Epithelial cell of proximal tubule (primary cell): ENCODE measurements at places on chromosomes 7 and 10. TPM values are rescaled to one million over a fixed set of nuclear protein-coding genes. Genes with fewer than 3 reads are reported as not detected.

DNA sequence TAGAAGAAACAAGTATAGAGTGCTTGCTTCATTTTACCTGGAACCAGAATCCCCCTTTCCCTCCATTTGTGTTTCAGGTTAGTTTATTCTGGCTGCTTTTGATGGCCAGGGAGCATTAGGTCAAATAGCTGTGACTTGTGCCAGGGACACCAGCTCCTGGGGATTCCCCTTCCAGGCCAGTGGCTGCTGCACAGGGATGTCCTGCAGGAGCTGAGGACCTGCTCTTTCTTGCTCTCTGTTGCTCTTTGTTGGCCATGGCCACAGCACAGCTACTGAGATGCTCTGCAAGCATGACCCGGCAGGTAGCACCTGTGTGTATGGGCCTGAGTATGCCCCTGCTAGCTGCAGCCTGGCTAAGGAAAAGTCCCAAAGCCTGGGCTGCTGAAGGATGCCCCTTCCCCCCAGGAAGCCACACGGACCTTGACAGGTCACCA is 208.9 kb downstream of the EBF3 start:
- no peak for DNase-seq

GRCh38 chr10:90777621-90778020 is 80.2 kb downstream of the HTR7 start:
- DNase-seq = no peak

DNA sequence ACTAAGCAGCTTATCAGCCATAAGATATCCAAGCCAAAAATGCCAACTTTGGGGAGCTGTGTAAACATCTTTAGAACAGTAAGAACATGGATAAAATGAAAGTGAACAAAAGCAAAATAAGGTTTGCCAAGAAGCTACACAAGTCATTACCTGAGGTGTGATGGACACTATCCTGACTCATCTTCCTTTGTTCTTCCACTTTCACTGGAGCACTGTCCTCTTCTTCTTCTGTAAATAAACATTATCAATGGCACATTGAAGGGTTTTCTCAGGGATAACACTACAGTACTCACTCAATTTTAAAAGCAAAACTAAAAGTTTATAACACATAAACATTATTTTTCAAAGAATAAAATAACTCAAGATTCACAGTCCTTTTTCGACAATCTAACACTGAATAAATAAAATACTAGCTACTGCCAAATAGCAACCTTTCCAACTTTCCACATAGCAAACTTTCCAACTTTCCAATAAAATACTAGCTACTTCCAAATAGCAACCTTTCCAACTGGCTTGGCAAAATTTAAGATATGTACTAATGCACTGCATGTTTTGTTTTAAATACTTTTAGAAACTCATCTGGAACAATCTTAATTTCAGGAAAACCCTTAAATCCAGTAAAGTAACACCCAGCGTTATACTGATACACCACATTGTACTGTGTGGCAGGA is 174.1 kb downstream of the SKAP2 start:
- no peak for DNase-seq

DNA sequence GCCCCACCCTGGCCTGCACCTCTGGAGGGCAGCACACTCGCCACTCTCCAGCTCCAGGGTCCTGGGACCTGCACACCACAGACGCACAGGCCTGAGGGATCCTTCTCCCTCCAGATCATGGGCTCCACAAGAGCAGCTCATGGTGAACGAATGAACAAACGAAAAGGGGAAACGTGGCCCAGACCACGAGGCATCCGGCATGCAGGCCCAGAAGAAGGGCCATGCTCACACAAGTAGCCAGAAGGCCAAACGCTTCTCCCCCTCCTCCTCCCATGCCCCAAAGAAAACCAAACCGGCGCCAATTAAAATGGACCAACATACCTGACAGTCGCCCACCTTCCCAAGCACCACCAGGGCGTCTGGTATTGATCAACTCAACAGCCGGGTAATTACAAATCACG is 30.4 kb downstream of the MAD1L1 start:
- DNase-seq = no peak

The GRM3 gene
- total RNA-seq = not detected in 2 replicates

The COBL gene
- 1.5 and 6.6 TPM in 2 replicates for total RNA-seq

The LLCFC1 gene
- not detected in 2 replicates for total RNA-seq

GRCh38 chr10:120336911-120337540 is 120.0 kb upstream of the PLPP4 start:
- no peak for DNase-seq

The UCN3 gene
- total RNA-seq = not detected in 2 replicates

- no peak for DNase-seq
These were observed 34.6 kb downstream of the VTI1A start for GRCh38 chr10:112481602-112482001.

GRCh38 chr10:102113956-102114857 is 6.0 kb downstream of the LDB1 start:
- DNase-seq = no peak
